ENCODE measurements at places on chromosomes 6 and 20.

- no peak for DNase-seq
Observed at GRCh38 chr6:141498977-141499376, 633.7 kb upstream of the GJE1 start.

DNA sequence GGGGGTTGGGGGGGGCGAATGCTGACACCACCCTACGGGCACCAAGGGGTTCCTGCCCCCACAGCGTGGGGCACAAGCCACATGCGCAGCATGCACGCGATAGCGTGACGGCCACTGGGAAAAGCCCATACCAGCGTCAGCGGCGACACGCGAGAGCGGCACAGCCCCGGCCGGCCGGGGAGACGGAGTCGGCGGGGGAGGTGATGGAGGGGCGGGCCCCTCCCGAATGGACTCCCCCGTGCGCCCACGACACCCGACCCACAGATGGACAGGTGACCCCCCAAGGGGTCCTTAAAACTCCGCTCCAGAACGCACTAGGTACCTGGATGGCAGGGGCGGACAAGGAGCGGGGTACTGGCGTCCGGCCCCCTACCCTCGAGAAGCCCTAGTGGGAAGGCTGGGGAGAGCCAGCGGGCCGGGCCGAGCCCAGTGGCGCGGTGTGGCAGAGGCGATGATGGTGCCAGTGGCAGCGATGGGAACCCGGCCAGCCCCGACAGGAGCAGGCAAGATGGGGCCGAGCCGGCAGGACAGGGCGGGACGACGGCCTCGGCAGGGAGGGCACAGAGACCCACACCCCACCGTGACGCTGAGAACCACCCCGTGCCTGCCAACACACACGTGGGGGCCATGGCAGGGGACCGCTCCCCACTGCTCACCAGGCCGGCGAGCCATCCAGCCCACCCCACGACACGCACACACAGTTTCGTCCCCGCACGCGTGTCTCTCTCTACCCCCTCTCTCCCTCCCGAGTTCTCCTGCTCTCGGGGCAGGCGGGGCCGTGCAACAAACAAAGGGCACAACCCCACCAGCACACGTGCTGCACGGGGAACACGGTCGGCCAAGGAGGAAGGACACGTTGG, 1959.8 kb upstream of the DEFB115 start:
- DNase-seq, result no peak

DNA sequence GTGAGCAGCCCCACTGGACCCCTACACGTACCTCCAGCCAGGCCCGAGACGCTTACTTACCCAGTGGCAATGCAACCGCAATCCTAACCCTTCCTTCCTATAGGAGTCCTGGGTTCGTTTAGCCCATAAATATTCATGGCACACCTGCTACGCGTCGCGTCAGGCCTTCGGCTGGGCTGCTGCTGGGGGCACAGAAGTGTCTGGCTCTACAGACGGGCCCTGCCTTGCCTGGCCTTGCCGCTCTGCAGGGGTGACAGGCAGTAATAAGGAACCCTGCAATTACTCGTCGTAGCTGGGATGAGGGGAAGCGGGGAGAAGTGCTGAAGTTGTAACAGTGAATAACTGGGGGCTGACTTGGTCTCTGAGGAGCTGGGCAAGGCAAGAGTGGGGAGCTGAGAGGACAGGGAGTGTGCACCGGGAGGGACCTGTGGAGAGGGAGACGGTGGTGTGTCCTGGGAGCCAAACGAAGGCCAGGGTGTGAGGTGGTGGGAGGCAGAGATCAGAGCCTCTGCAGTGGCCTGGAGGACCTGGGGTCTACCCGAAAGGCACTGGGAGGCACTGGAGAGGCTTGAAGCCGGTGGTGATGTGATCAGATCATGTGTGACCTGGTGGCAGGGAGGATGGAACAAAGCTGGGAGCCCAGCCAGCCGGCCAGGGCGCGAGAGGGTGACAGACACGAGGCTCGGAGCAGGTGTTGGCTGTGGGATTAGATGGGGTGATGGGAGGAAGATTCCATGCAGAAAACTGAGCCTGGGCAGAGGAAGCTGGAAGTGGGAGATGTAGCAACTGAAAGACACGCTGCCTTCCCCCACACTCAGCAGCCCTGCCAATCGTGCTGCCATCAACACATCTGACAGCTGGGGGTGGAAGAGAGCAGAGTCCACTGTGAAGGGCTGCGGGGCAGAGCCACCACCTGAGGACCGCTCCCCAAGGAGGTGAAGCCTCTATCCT, 36.4 kb downstream of the PSMG4 start:
- DNase-seq, result no peak

- no peak for DNase-seq
Observed at GRCh38 chr6:100968949-100969348, 87.8 kb upstream of the ASCC3 start.

GRCh38 chr20:58975353-58975752, 5.7 kb upstream of the NELFCD start:
- no peak for DNase-seq

- no peak for DNase-seq
Observed at GRCh38 chr6:10237298-10238038, 177.4 kb downstream of the TFAP2A start.

DNA sequence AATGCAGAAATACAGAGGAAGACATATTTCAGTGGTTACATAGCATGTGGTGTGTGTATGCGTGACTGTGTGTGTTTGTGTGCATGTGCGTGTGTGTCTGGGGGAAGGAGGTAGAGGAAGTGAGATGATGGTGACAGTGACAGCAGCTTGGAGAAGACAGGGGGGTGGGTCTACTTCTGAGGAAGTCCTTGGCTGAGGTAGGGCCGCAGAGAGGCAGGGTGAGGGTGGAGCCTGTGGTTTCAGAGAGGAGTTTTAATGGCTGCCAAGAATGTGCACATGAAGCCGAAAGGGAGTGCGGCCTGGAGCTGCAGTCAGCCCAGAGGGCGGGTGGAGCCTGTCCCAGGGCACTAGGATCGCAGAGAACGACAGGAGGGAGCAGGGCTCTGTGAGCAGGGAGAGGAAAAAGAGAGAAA, 22.7 kb upstream of the RNF24 start:
- DNase-seq, result peak; percentile 89

GRCh38 chr6:2852921-2853322, 11.3 kb upstream of the SERPINB1 start:
- no peak for DNase-seq

- no peak for DNase-seq
Observed at GRCh38 chr6:43481591-43482236, 4.3 kb downstream of the TJAP1 start.

DNA sequence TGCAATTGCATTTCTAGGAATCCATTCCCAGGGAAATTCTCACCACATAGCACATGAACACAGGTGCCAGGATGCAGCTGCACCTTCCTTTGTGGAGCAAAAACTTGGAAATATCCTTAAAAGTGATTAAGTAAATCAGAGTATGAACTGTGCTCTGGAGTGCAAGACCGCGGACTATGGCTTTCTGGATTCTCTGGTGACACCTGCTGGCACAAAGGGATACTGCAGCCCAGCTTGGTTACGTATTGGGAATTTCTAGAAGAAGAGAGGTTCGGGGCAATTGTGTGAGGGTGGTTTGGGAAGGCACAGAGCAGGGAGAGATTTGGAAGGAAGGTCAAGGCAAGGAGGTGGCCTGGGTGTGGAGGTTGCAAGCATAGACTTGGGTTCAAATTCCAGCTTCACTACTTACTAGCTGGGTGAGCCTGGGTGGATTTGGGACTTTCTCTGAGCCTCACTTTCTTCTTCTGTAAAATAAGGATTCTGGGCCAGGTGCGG, 15.9 kb upstream of the PEDS1 start:
- DNase-seq, result peak; percentile 85

DNA sequence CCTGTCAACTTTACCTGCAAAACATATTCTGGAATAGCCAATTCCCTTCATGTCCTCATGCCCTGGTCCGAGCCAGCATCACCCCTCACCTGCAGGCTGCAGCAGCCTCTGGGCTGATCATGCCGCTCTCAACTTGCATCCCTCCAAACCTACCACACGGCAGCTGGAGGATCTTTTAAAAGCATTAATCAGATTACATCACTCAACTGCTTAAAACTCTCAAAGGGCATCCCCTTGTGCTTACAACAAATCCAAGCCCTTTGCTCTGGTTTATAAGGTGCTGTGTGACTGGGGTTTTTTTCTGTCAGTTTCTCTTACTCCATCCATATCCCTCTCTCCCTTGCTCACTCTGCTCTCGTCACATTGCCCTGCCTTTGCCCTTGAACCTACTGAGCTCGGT, 24.0 kb downstream of the CD40 start:
- DNase-seq, result no peak

- DNase-seq, result no peak
Observed at GRCh38 chr20:5977223-5977622, 26.8 kb downstream of the MCM8 start.

GRCh38 chr6:125262016-125263013, 39.5 kb downstream of the HDDC2 start:
- DNase-seq, result no peak

DNA sequence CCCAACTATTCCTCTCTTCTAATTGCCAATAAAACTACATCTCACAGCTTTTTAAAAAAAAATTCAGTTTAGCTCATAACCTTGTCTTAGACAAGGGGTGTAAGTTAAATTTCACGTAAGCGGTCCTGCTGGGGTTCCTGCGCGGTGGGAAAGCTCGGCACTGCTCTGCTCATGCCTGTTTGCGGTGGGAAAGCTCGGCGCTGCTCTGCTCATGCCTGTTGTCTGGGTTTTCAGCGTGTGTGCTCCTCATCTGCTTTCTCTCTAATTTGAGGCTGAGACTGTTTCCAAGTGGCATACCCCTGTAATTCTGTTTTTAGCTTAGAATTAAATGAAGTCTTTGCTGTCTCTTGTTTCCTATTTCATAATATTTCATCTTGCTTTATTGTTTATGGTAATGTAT, 18.6 kb downstream of the ARID1B start:
- no peak for DNase-seq

DNA sequence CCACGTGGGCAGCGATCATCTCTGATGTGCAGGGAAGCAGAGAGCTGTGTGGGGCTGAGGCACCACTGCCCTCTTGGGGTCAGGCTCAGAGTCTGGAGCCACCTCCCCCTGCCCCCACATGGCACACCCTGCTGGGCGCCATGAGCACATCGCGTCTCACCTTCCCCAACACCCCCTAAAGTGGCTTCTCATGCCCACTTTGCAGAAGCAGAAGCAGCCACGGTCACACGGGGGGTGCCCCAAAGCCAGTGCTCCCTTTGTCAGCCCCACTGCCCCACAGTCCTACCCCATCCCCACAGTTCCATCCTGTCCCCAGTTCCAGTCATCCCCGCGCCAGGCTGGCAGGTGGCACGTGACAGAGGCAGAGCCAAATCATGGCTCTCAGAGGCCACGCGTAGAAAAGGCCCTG, 19.5 kb downstream of the SDCBP2 start:
- DNase-seq, result no peak

DNA sequence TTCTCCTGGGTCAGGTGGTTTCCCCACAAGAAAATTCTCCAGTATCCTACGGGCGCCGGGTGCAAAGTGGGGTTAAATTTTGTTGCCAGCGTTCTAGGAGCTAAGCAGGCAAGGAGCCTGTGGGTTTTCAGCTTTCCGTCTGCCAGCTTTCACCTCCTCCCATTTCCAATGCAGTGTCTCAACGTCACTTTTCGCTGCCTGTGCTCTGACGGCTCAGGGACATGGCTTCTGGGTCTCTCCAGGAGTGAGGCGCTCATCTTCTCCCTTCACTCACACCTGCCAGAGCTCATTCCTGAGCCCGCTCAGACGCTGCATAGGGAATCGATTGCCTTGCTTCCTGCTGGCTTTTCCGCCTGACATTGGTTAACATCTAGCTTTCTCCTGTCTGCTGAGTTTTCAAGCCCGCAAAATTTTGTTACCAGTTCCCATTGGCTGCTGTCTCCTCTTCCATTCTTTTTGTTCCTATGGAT, 7.3 kb upstream of the NAA20 start:
- no peak for DNase-seq

DNA sequence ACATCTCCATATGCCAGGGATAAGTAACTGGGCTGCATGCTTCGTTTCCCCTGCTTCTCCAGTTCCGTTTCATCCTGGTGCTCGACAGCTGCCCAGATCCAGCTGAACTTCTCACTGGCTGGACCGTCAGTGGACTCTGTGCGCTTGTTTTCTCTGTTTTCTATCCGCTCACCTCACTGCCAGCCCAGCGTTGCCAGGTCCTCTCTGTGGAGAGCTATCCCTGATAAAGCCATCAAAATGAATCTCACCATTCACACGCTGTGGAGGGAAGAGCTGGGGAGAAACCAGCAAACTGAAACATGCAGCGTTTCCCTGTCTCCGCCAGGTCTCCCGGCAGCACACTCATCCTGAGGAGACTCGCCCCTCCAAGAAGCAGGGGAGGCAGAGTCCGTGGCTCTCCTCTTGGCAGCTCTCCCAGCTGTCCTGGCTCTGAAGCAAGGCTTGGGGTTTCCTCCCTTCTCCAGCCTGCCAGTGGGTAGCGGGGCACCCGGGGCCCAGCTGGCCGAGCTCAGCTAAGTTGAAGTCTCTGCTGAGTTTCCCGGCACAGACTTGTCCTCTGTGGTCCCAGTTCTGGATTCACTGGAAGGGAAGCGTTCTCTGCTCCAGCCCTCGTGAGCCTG, 160.9 kb downstream of the DTNBP1 start:
- no peak for DNase-seq

GRCh38 chr6:125558241-125558843, 191.1 kb upstream of the HEY2 start:
- no peak for DNase-seq

DNA sequence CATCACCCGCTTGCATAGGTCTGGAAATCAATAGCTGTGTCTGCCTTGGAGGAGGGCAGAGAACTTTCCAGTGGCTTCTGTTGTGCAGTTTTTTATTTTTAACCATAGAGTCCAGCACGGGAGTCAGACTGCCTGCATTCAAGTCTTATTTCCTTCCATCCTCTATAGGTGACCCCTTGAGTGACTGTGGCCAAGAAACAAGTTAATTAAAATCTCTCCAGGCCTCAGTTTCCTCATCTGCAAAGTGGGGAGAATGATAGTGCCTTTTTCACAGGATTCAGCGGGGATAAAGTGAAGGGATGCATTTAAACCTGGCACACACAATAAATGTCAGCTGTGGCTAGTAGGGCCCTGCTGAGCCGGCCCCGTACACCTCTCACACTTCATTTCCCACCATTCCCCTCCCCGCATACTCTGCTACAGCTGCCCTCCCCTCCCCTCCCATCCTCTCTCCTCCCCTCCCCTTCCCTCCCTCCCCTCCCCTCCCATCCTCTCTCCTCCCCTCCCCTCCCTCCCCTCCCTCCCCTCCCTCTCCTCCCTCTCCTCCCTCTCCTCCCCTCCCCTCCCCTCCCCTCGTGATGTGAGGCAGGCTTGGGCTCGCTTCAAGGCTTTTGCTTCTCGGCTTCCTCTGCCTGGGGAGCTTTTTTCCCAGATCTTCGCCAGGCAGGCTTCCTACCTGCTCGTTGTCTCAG, 150.5 kb downstream of the TFAP2C start:
- DNase-seq, result no peak

DNA sequence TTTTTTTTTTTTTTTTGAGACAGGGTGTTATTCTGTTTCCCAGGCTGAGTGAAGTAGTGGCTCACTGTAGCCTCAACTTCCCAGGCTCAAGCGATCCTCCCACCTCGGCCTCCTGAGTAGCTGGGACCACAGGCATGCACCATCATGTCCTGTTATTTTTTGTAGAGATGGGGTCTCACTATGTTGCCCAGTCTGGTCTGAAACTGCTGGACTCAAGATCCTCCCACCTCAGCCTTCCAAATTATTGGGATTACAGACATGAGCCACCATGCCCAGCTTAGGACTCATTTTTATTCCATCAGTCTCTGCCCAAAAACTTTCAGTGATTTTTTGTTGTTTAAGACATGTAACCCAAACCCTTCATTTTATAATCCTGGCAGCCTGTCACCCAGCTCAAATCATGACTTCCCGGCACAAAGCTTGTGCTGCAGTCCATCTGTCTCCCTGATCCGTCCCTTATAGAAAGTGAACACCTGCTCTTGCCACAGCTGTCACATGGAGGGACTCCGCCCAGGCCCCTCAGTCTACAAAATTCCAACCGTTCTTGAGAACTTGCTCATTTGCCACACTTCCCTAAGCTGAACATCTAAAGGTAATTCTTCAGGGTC, 183.9 kb upstream of the JARID2 start:
- DNase-seq, result no peak
